HFFc6 (cell line): ENCODE measurements at places on chromosomes 3 and 15. TPM values are rescaled to one million over a fixed set of nuclear protein-coding genes. Genes with fewer than 3 reads are reported as not detected.

Gene CYP1A2
- total RNA-seq = not detected in 3 replicates

GRCh38 chr3:27623085-27623753 lies 98.9 kb downstream of the EOMES start:
- H3K4me3 ChIP-seq = peak overlapping the region; percentile 59
- H3K36me3 ChIP-seq = no peaks in the 10 kb centered on the region; the same call in 1 of the 2 replicates
- H3K27me3 ChIP-seq = no peaks in the 10 kb centered on the region
- peak; percentile 90 for DNase-seq
- peak overlapping the region; percentile 94 for H3K27ac ChIP-seq

DNA sequence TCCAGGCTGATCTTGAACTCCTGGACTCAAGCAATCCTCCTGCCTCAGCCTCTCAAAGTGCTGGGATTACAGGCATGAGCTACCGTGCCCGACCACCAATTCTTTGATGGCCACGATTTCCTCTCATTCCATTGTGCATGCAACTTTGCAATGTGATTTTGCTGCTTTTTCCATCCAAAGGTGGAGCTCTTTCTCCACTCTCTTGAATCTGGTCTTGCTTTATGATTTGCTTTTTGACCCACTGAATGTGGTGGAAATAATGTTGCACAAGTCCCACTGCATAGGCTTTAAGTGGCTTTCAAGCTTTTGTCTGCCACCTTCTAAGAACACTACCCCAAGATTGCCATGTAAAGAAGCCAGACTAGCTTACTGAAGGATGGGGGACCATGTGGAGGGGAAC lies 10.6 kb downstream of the RPS27L start:
- H3K4me3 ChIP-seq = no peak overlapping the region; the same call in 1 of the 2 replicates
- H3K4me1 ChIP-seq = peaks cover 31% of the 10 kb centered on the region
- H3K27ac ChIP-seq = no peak overlapping the region
- no peak for DNase-seq
- peaks cover 2% of the 10 kb centered on the region for H3K27me3 ChIP-seq

Gene SLC7A14
- total RNA-seq = 0.08 to 0.41 TPM (median 0.39 TPM) in 3 replicates

DNA sequence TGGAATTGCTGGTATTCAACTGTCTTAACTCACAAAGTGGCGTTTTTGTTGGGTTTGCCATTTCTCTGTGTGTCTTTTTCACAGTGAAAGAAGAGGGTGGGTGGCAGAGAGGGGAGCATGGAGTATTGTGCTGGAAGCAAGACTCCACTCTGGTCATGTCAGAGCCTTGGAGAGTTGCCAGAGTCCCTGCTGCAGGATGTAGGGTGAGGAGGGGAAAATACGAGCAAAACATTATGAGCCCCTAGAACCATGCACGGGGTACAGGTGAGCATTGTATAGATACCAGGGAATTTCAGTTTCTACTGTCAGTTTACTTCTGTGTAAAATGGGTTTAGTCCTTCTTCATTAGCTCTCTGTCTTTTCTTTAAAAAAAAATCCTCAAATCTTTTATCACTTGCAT lies 249.9 kb downstream of the CACNA2D3 start:
- peaks cover 2% of the 10 kb centered on the region for H3K27me3 ChIP-seq
- no peaks in the 10 kb centered on the region for H3K4me1 ChIP-seq
- DNase-seq = no peak
- H3K27ac ChIP-seq = no peak overlapping the region

Gene EHHADH
- 3.1 to 6.7 TPM (median 4.8 TPM) in 3 replicates for total RNA-seq

GRCh38 chr3:171206283-171206682 lies 179.8 kb upstream of the SLC2A2 start:
- no peak overlapping the region for H3K27ac ChIP-seq
- no peak for DNase-seq
- H3K27me3 ChIP-seq = no peaks in the 10 kb centered on the region; the same call in 1 of the 2 replicates

DNA sequence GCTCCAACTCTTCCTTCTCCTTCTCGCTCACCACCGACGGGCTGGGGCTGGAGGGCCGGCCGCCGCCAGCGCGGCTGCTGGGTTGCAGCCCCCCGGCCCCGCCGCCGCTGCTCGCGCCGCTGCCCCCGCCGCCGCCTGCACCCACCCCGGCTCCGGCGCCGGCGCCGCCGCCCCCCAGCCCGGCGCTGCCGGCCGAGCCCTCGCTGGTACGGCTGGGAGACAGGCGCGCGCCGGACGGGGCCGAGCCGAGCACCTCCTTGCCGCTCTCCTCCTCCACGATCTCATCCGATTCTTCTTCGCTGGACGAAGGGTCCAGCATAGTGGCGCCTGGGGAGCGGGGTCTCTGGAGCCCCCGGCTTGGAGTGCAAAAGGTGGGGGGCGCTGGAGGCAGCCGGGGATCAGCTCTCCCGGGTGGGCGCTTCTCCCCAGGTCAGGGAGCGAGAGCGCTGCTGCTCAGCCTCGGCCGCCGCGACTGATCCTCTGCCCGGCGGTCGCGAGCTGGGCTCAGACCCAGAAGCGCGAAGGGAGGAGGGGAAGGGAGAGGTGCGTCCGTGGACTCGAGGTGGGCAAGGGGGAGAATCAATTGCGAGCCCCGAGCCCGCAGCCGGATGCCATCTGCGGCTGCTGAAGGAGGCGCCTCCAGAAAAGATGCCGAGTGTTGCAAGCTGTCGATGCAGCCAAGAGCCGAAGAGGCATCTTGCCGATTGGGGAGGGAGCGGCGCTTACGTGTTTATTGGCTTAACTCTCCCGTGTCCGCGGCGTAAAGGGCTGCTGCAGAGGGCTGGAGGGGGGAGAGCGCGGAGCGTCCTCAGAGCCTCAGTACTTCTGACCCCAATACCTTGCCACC lies at the start of gene CADPS:
Gene CADPS (minus strand): TSS at position 706 of the 847 bp plus-strand sequence. CDS start 387 bp downstream, at position 319.
- no peaks in the 10 kb centered on the region for H3K4me1 ChIP-seq
- H3K36me3 ChIP-seq = peaks cover 4% of the 10 kb centered on the region; the same call in 1 of the 2 replicates
- no peak within 1 kb of the TSS for H3K27ac ChIP-seq
- no peak for DNase-seq
- no peak within 1 kb of the TSS for H3K4me3 ChIP-seq

GRCh38 chr3:182797876-182798275 lies 4.6 kb downstream of the ATP11B start:
- H3K27me3 ChIP-seq = no peaks in the 10 kb centered on the region
- no peak overlapping the region for H3K4me3 ChIP-seq

DNA sequence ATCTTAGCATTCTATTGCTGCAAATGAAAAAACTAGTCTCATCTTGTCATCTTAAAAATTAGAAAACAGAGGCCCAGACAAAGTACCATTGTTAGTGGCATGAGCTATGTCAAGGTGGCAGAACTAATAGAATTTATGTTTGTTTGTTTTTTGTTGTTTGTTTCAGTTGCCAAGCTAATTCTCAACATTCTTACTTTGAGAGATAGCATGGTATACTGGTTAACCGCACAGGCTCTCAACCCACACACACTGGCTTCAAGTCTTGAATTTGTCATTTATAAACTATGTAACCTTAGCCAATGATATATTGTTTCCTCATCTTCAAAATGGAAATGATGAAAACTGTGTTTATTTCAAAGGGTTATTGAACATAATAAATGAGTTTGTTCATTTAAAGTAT lies 367.6 kb upstream of the PLSCR5 start:
- H3K27ac ChIP-seq = peak overlapping the region; percentile 63

GRCh38 chr15:61173899-61174689 lies 55.0 kb downstream of the RORA start:
- H3K4me3 ChIP-seq = no peak overlapping the region
- no peak overlapping the region for H3K27ac ChIP-seq
- no peaks in the 10 kb centered on the region for H3K36me3 ChIP-seq
- H3K27me3 ChIP-seq = no peaks in the 10 kb centered on the region; the same call in 1 of the 2 replicates
- H3K4me1 ChIP-seq = no peaks in the 10 kb centered on the region

DNA sequence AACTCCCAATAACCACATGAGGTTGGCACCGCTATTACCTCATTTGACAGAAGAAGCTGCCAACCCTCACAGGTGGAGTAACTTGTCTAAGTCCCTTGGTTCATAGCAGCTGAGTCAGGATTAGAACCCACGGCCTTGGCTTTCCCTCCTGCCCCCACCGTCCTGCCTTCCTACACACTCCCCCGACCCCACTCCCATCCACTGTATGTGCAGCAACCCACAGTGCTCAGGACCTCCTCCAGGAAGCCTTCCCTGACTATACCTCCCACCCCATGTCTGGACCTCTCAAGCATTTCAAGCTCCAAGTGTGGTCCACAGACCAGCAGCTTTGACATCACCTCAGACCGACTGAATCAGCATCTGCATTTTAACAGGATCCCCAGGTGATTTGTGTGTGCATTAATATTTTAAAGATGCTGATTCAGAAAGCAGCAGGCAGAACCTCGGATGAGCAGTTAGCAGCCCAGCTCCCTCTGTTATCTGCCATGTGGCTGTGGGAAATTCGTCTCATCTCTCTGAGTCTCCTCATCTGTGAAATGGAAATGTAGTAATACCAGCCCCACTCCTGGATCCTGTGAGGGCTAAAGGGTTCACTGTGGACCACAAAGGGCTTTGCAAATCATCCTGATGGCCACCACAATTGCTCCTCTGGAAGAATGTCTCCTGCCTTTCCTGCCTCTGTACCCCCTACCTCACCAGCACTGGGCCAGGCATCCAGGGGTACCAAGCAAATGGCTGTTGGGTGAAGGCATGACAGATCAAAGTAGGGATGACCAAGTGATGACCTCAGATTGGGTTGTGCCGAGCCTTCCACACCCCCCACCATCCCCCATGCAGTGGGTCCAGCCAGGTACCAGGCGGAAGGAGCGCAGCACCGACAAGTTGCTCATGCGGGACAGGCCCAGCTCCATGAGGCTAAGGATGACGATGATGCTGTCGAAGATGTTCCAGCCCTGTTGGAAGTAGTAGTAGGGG lies 62.7 kb downstream of the SCN5A start:
- no peak overlapping the region for H3K27ac ChIP-seq
- H3K4me3 ChIP-seq = no peak overlapping the region
- H3K4me1 ChIP-seq = no peaks in the 10 kb centered on the region
- peaks cover 15% of the 10 kb centered on the region for H3K27me3 ChIP-seq
- no peaks in the 10 kb centered on the region for H3K36me3 ChIP-seq

Gene PTX3
- 21.0 to 45.1 TPM (median 31.8 TPM) in 3 replicates for total RNA-seq

DNA sequence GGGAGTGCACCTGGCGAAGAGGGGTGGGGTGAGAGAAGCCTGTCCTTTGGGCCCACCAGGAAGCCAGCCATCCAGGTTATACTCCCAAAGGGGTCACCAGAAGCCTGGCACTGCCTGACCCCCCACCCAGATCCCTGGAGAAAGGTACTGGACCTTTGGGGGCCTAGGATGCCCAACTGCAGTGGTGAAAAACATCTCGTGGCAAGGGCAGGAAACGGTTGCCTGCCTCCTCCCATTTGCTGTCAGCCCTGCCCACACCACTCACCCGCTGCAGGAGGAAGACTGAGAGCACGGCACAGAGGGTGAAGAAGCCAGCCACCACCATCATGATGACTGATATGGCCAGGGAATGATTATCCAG lies 2.2 kb upstream of the ULK3 start:
- peaks cover 10% of the 10 kb centered on the region; the same call in 1 of the 2 replicates for H3K36me3 ChIP-seq
- H3K4me3 ChIP-seq = no peak overlapping the region
- no peak overlapping the region for H3K27ac ChIP-seq
- DNase-seq = no peak

Gene FGF12
- not detected in 2 replicates for total RNA-seq

- no peak for DNase-seq
- peaks cover 9% of the 10 kb centered on the region for H3K27me3 ChIP-seq
- peaks cover 22% of the 10 kb centered on the region for H3K4me1 ChIP-seq
- no peaks in the 10 kb centered on the region for H3K36me3 ChIP-seq
- H3K27ac ChIP-seq = no peak overlapping the region
- H3K4me3 ChIP-seq = no peak overlapping the region
Observed at GRCh38 chr15:67018441-67018840, 47.0 kb upstream of the SMAD3 start.

DNA sequence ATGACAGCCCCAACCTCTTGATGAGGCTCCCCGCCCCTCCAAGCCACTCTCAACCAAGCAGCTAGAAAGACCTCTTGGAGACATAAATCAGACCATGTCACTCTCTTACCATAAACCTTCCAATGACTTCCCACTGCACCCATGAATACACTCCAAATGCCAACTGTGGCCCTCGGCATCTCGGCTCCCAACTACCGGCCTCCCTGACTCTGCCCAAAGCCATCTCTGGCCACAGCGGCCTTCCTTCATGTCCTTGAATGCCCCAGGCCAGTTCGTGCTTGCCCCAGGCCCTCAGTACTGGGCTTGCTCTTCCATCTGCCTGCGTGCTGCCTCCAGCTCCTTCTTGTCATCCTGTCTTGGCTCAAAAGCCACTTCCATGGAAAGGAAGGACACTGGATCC lies 32.0 kb downstream of the HCN4 start:
- H3K4me1 ChIP-seq = no peaks in the 10 kb centered on the region
- no peak for DNase-seq
- no peak overlapping the region for H3K4me3 ChIP-seq
- no peaks in the 10 kb centered on the region for H3K36me3 ChIP-seq
- H3K27me3 ChIP-seq = peaks cover 29% of the 10 kb centered on the region

GRCh38 chr3:140015741-140016140 lies 80.8 kb downstream of the CLSTN2 start:
- no peaks in the 10 kb centered on the region for H3K4me1 ChIP-seq
- H3K27ac ChIP-seq = no peak overlapping the region
- no peak overlapping the region for H3K4me3 ChIP-seq
- H3K27me3 ChIP-seq = peaks cover 3% of the 10 kb centered on the region
- no peak for DNase-seq

- no peak for DNase-seq
- H3K36me3 ChIP-seq = peaks cover 25% of the 10 kb centered on the region
Observed at GRCh38 chr3:39142067-39142466, 11.3 kb downstream of the CSRNP1 start.

DNA sequence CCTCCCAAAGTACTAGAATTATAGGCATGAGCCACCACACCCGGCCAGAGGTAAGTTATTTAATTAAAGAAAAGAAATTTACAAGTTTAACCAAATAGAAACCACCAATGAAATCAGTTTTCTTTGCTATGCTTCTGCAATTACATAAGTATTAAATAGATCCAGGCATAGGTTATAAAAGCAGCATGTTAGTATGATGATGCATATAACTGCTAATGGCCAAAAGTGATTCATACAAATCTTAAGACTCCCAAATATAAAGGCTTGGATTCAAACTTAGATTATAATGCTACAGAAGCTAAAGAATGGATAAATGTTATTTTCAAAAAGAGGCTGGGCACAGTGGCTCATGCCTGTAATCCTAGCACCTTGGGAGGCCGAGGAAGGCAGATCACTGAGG lies 32.8 kb upstream of the HDC start:
- H3K27me3 ChIP-seq = no peaks in the 10 kb centered on the region
- H3K36me3 ChIP-seq = peaks cover 24% of the 10 kb centered on the region
- H3K27ac ChIP-seq = peak overlapping the region; percentile 59
- H3K4me3 ChIP-seq = no peak overlapping the region
- DNase-seq = peak; percentile 28
- peaks cover 17% of the 10 kb centered on the region; the same call in 1 of the 2 replicates for H3K4me1 ChIP-seq

DNA sequence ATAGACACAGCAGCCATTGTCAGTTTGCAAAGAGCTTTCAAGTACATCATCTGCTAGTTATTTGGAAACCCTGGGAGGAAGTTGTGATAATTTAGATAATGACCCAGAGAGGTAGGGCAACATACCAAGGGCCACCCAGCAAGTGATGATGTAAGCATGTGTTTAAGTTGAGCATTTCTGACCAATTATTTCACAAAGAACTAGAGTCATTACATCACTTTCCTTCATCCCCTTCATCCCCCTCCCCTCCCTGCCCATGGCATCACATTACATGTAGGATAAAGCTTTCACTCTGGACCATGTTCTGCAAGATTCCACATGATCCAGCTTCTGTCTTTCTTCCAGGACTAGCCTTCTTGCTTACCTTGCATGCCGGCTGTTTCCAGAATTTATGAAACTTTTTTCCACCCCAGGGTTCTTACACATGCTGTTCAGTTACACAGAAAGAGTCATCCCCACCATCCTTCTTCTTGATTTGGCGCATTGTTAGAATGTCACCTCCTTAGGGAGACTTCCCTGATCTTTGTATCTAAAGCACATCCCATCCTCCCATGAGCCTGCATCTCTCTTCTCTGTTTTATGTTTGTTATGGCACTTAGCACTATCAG lies 71.3 kb downstream of the PTPRG start:
- no peaks in the 10 kb centered on the region; the same call in 1 of the 2 replicates for H3K27me3 ChIP-seq
- H3K4me1 ChIP-seq = peaks cover 82% of the 10 kb centered on the region
- no peak overlapping the region; the same call in 1 of the 2 replicates for H3K27ac ChIP-seq
- peaks cover 6% of the 10 kb centered on the region for H3K36me3 ChIP-seq
- DNase-seq = no peak
- no peak overlapping the region for H3K4me3 ChIP-seq

Gene CLDN18
- total RNA-seq = not detected in 3 replicates
